ENCODE measurements at places on chromosomes 2 and 18. TPM values are rescaled to one million over a fixed set of nuclear protein-coding genes. Genes with fewer than 3 reads are reported as not detected.

EVX2 gene
- total RNA-seq: not detected

KCTD1 gene
- 5.9 TPM for total RNA-seq

IL36G gene
- total RNA-seq: not detected

PLGLB2 gene
- 1.3 TPM for total RNA-seq

MTLN gene
- 128 TPM for total RNA-seq
